ENCODE measurements at places on chromosomes 11 and 22. TPM values are rescaled to one million over a fixed set of nuclear protein-coding genes. Genes with fewer than 3 reads are reported as not detected.

The ZBTB16 gene
- 16.4 TPM for total RNA-seq

GRCh38 chr11:48900131-48900800 lies 83.4 kb downstream of the TRIM51G start:
- no peak overlapping the region for H3K27ac ChIP-seq
- no peaks in the 10 kb centered on the region for H3K36me3 ChIP-seq
- no peak for DNase-seq
- no peak overlapping the region for H3K4me3 ChIP-seq
- H3K27me3 ChIP-seq, result no peaks in the 10 kb centered on the region

GRCh38 chr11:46322759-46323158 lies 24.5 kb upstream of the DGKZ start:
- no peak overlapping the region for H3K4me3 ChIP-seq
- DNase-seq, result no peak
- peaks cover 11% of the 10 kb centered on the region for H3K27me3 ChIP-seq
- H3K36me3 ChIP-seq, result no peaks in the 10 kb centered on the region

GRCh38 chr22:22396741-22397291 lies 111.7 kb downstream of the ZNF280B start:
- H3K4me1 ChIP-seq, result no peaks in the 10 kb centered on the region
- no peak overlapping the region for H3K4me3 ChIP-seq
- no peak for DNase-seq
- H3K27ac ChIP-seq, result no peak overlapping the region

- no peak overlapping the region for H3K4me3 ChIP-seq
- DNase-seq, result no peak
- H3K4me1 ChIP-seq, result no peaks in the 10 kb centered on the region
- no peaks in the 10 kb centered on the region for H3K27me3 ChIP-seq
Measured at GRCh38 chr22:43819931-43820640, 8.0 kb upstream of the EFCAB6 start.

GRCh38 chr11:123525097-123525496 lies 95.0 kb downstream of the GRAMD1B start:
- H3K27me3 ChIP-seq, result no peaks in the 10 kb centered on the region
- peaks cover 7% of the 10 kb centered on the region for H3K36me3 ChIP-seq
- H3K4me1 ChIP-seq, result no peaks in the 10 kb centered on the region

- no peaks in the 10 kb centered on the region for H3K36me3 ChIP-seq
- H3K4me3 ChIP-seq, result no peak overlapping the region
- H3K27ac ChIP-seq, result no peak overlapping the region
- no peaks in the 10 kb centered on the region for H3K27me3 ChIP-seq
- H3K4me1 ChIP-seq, result no peaks in the 10 kb centered on the region
- DNase-seq, result no peak
Measured at GRCh38 chr11:71301046-71301857, 48.9 kb upstream of the SHANK2 start.

- peak; percentile 65 for DNase-seq
- peaks cover 23% of the 10 kb centered on the region for H3K4me1 ChIP-seq
- peak overlapping the region; percentile 91 for H3K4me3 ChIP-seq
Measured at GRCh38 chr11:33773404-33773986, 825 bp downstream of the FBXO3 start.
